Activated CD4-positive, alpha-beta T cell treated with anti-CD3 and anti-CD28 coated beads, Interleukin-2, amount 50 U/mL, for 48 hours (primary cell): ENCODE measurements at places on chromosomes 11 and 22.

DNA sequence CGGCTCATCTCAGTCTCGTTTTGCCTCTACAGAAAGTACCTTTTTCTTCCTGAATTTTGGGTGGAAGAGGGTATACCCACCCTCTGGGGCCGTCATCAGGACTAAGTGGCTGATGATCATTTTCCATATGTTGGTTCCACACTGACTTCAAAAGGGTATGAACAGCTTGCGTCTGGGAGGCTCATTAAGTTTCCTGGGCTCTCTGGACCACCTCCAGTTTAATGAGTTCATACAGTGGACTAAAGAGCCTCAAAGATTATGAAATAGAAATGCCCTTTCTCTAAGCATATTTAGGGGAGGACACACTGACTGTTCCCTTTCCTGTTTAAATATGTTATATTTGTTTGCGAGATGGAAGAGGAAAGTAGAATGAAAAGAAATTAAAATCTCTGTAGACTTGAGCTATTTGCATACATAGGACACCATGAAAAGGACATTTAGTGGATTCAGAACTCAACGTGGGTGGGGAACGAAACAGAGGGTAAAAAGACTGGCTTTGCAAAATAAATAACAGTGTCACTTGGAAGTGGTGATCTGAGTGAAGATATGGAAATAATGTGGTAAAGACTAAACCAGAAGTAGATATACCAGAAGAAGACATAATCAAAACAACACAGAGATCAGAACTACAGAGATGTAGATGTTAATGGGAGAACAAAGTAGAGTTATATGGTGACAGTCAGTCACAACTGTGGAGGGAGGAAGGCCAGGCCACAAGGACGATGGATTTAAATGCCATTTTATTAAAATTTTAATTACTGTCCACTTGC is 18.7 kb downstream of the LDLRAD3 start:
- no peak for DNase-seq

DNA sequence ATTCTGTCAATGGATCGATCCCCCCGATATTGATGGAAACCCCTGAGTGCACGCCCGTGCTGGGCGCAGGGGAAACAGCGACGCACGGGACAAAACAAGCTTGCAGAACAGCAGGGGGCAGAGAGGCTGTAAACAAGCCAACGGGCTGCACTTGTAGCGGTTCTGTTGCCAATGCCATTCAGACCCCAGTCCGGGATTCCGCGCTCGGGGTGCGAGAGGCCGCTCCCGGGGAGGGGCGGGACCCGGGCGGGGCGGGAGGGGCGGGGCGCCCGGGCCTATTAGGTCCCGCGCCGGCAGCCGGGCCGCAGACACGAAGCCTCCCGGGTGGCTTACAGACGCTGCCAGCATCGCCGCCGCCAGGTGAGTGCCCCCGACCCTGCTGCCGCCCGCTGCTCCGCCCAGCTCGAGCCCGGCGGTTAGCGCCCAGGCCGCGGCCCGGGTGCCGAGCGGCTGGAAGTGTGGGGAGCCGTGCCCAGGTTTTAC is at the start of gene BIK:
BIK (plus strand) TSS at position 307 of the 483 bp plus-strand sequence. CDS start 13,273 bp downstream, outside the sequence.
- peak; percentile 41 for DNase-seq

- DNase-seq, result no peak
Measured at GRCh38 chr11:19426756-19427403, 186.1 kb upstream of the E2F8 start.

DNA sequence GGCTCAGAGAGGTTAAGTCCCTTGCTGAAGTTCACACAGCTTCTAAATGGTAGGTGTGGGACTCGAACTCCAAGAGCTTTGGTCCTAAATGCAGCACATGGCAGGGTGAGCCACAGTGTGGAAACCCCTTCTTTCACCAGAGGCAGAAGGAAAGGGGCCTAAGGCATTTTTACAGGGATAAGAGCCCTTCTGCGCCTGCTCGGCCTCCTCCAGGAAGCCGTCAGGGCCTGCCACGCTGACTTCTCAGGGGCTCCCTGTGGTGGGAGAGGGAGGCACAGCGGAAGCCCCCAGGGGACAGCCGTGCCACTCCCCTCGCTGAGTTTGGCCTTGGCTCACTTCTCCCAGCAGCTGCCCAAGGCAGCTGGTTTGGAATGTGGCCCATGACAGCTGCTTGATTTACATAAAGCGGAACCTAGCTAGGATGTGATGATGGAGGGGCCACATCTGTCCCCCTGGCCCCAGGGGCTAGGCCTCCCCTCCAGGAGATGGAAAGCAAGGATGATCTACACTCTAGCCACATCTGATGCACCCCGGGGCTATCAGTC is 35.4 kb downstream of the CD82 start:
- no peak for DNase-seq

- DNase-seq, result peak; percentile 95
Measured at GRCh38 chr11:46936138-46937110, at the start of gene CSTPP1. TSS of gene CSTPP1 (plus strand) at chr11:46936761. CDS start at chr11:46936806, 45 bp downstream.

- DNase-seq, result no peak
Measured at GRCh38 chr11:89176938-89177337, 737 bp upstream of the TYR start.

- no peak for DNase-seq
Measured at GRCh38 chr11:11973361-11973800, 35.0 kb downstream of the DKK3 start.

GRCh38 chr11:116696381-116696941 is 76.3 kb downstream of the BUD13 start:
- DNase-seq, result no peak

- no peak for DNase-seq
Measured at GRCh38 chr11:76756341-76756741, 26.8 kb upstream of the TSKU start.

GRCh38 chr22:30878516-30879414 is 89.8 kb downstream of the MORC2 start:
- no peak for DNase-seq

GRCh38 chr11:58596621-58597020 is 17.8 kb downstream of the ZFP91 start:
- no peak for DNase-seq

DNA sequence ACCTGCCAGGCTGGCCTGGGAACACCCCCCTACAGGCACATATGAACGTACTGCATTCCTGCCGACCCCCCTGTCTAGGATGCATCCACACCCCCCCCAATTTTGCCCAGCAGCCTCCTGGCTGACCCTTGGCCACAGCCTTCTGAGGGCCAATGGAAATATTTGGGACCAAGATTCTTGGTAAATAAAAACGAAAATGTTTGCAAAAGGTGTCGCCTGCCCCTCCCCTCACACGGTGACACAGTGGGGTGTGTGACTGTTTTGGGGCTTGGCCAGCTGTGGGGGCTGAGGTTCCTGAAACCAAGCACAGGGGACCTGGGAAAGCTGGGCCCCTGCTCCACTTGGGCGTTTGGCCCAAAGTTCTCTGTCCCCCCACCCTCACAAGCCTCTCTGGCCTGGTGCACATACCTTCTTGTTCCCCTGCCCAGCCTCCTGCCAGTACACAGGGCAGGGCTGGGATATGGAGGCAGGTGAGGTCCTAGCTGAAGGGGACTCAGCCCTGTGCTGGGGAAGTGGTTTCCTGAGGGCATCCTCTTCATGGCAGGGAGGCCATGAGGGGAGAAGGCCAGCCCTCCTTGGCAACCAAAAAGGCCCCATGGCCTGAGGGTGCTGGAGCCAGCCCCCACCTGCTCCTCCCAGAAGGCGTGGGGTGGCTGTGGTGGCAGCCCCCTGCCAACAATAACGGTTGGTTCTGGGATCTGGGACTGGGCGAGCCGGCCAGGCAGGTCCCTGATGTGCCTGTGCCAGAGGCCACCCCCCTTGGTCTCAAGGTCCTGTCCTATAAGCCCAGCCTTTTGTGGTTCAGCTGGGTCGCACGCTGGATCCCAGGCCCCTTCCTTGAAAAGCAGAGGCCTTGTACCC is 2.1 kb upstream of the CRACR2B start:
- no peak for DNase-seq
